HAP-1 (cell line): ENCODE measurements at places on chromosomes 11 and 22.
A peak's percentile ranks its signal among the peaks of the same experiment; 100 is the strongest.

- no peak for DNase-seq
These were observed 2.5 kb upstream of the ST14 start for GRCh38 chr11:130157101-130157500.

DNA sequence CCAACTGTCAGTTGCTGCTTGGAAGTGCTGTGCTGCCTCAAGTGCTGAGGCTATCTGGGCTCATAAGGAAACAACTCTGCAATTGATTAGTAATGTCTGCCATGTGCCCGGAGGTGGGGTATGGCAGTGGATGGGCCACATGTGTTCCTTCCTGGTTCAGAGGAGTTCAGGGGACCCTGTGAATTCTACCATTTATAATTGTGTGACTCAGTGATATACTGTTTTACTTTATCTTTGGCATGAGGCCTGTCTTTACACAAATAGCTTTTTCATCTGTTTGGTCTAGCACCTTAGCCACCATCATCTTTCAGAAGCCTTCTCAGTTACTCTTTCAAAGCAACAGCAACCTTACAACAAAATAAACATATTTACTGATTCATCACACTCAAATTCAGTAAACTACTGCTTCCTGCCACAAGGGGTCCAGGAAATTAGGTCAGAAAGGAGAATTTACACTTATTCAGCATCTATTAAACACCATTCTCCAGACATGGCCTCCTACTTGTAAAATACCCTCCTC, 20.9 kb downstream of the DKK3 start:
- DNase-seq = no peak

- DNase-seq = no peak
These were observed 196.4 kb downstream of the IGLL1 start for GRCh38 chr22:23383491-23384361.

DNA sequence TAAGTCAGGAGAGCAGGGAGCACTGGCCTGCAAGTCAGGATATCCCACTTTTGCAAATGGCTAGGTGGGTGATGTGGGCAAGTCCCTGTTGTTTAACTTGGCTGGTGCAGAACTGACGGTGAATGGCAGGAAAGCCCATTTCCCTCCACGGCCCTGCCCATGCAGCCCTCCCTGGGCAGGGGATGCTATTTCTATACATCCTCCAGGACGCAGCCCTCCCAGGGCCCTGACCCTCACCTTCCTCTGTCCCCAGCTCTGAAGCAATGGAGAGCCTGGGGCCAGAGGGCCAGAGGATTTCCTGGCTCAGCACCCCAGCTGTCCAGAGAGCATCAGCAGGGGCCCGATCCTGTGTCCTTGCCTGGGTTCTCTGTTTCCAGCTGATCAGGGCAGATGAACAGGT, 91.3 kb downstream of the TSPAN18 start:
- DNase-seq = no peak

DNA sequence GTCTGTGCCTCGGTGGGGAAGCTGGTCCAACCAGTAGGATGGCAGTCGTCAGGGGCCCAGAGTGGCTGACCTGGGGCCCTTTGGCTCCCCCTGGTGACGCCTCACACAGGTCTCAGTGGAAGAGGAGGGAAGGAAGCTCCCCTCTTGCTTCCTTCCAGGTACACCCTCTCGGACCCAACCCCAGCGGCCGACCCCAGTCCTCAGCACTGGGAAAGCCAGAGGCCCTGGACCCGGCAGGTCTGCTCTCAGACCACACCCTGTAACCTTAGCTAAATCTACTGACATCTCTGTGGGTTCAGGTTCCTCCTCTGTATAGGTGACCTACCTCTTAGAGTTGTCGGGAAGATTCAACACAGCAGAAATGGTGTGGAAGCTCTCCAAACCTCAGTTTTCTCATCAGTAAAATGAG, 3.4 kb upstream of the SCUBE1 start:
- DNase-seq = peak; percentile 81

- DNase-seq = no peak
These were observed 1.2 kb upstream of the SLN start for GRCh38 chr11:107713009-107713408.

DNA sequence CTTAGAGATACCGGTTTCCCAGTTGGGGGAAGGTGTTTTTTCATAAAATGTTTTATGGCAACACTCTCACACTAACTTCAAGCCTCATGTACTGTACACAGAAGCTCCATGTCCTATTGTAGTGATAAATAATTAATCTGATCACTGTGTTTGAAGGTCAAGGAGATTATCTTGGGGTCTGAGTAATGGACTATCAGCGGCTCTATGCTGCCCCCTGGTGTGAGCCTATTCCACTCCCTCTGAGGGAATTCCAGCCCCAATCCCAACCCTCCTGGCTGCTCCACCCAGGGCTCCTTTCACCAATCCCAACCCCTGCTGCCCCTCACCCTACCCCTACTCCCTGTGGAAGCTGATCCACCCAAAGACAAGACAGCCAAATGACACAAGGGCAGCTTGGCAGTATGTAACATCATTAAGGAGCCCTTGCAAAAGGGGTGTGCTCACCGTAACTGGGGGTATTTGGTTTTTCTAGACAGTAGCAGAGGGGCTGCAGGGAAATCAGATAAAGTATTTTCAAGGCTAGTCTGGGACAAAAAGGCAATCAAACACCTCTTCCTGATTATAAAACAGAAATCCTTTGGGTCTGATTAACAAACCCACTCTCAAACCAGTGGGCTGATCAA, 22.3 kb downstream of the HPS4 start:
- peak; percentile 93 for DNase-seq

DNA sequence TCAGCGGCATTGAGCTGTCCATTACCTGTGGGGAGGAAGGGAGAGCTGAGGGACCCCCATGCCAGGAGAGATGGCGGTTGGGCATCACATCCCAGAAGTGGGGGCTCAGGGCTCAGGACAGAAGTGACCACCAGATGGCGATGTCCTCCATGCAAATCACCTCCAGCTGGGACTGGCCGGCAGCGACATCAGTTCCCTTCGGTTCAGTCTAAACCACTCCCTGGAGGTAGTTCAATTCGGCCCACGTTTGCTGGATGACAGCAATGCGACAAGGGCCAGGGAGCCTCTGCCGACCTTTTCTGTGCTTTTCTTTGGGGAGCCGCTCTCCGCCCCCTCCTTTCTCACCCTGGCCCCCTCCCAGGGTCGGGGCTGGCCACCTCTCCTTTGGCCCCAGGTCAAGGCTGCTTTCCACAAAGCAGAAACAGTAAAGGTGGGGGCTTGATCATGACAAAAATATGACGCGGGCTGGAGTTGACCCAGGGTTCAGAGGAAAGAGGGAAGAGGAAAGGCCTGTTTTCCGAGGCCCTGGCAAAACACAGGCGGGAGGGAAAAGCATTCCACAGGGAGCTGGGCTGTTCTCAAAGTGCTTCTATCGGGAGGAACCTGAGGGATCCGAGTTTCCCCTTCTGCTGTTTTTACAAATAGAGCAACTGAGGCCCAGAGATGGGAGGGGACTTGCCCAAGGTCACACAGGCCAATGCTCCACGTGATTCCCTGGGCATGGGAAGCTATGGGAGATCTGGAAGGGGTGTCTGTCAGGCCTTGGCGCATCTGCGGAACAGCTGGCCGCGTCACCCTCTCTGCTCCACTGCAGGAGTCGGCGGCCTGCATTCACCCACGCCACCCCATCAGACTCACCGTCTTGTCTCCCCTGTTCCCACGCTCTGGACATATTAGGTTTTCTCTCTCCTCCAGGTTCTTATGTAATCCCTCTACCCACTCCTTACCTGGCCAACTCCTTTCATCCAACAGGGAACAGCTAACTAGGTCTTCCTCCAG, 54.7 kb downstream of the FBXO7 start:
- peak; percentile 68 for DNase-seq

GRCh38 chr22:33986167-33986771, 66.0 kb upstream of the LARGE1 start:
- DNase-seq = no peak
